HS-5 (cell line): ENCODE measurements at places on chromosomes 3 and 15.

DNA sequence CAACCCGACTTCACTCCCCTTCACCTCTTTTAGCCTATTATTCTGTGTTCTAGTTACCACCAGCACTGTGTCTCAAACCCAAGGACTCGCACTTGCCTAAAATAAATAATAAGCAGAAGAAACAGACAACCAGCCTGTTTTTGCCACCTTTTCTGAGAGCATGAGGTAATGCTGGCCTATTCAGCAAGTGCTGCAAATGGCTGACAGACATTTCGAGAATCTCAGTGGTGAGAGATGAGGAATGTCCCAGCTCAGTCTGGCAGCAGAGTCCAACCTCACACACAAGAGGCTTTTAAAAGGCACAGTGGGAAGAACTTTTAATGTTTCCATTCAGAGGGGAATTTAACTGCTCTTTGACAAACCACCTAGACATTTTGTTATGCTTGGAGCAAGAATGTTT is 143.3 kb upstream of the GMNC start:
- DNase-seq = no peak

- no peak for DNase-seq
These were observed 19.0 kb upstream of the AHSG start for GRCh38 chr3:186593862-186594261.

DNA sequence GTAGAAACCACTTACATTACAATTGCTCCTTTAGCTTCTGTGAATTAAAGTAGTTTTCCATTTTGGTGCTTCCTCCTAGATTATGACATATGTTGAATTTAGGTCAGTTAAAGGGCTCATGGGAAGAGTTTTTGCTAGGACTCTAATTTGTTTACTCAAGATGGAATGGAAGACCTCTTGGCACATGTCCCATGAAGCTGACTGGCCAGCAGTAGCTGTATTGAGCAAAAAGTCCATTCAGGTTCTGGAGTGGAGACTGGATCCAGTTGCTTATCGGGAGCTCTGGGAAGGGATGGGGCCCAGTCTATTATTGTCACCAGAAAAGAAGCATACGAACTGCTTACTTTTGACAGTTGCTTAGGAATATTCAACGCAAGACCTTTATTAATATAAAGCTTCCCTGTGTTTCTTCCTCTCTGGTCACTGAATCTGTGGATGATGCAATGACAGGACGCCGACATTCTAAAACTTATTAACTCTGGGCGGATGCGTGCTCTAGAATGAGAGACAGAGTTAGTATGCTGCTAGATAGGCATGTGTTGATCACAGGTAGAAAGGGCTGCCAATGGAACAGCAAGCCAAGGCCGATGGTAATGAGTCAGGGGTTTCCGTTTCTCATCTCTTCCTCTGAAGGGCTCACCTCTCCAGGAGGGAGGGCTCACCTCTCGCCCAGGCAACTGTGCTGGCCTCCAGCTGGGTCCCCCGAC is 155.8 kb downstream of the NR1D2 start:
- no peak for DNase-seq

DNA sequence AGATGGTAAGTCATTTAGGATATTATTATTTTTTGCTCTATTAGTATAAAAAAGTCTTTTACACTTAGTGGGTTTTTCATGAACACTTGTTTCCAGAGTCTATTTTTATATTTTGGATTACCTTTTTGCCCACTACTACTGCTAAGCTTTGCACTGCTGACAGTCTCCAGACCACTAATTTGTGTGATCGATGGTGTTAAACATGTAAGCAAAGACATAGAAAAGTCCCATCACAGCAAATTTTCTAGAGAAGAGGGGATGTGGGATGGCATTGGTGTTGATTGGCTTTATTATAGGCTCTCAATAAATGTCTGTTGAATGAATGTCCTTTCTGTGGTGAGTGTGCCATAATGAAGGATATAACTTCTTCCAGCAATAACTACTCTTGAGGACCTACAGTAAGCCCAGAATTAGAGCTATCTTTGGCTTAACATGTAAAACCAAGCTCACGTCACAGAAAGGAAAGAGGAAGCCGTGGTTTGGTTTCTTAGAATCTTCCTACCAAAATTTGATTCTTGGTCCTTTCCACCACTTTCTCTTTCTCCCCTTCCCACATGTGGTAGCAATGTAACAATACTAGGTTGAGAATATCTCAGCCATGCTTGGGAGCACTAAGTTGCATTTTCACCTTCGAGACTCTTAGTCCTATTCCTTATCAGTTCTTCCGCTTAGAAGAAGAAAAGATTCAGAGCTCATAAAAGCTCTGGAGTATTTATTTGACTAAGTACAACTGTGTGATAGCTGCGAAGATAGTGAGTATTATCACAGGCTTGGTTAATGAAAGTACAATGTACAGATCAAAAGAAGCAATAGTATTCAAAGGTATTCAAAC is 90.6 kb upstream of the UMPS start:
- DNase-seq = no peak

GRCh38 chr3:141294848-141295247 is 63.2 kb downstream of the PXYLP1 start:
- no peak for DNase-seq
